ENCODE measurements at places on chromosomes 13 and 19. TPM values are rescaled to one million over a fixed set of nuclear protein-coding genes. Genes with fewer than 3 reads are reported as not detected.

Gene CSNK1G2
- total RNA-seq: 47.1 TPM

Gene NLRP9
- total RNA-seq: not detected

Gene IGFL1
- 1.5 TPM for total RNA-seq

Gene ZNF681
- not detected for total RNA-seq

Gene POSTN
- total RNA-seq: 0.06 TPM

Gene FAM216B
- total RNA-seq: not detected

Gene KLK4
- total RNA-seq: not detected

Gene TMEM59L
- 5.2 TPM for total RNA-seq

Gene LMTK3
- 4.9 TPM for total RNA-seq

Gene NLRP4
- total RNA-seq: not detected

Gene DNAJC15
- 0.29 TPM for total RNA-seq

All from A549 treated with dexamethasone at 1 μM for 4 hours (cell line).